ENCODE measurements at places on chromosomes 6 and 20. TPM values are rescaled to one million over a fixed set of nuclear protein-coding genes. Genes with fewer than 3 reads are reported as not detected.

GRCh38 chr20:32495949-32496348 lies 89.2 kb downstream of the NOL4L start:
- no peaks in the 10 kb centered on the region for H3K36me3 ChIP-seq
- no peaks in the 10 kb centered on the region for H3K27me3 ChIP-seq
- H3K4me1 ChIP-seq: no peaks in the 10 kb centered on the region
- no peak for DNase-seq
- H3K27ac ChIP-seq: no peak overlapping the region

- H3K27me3 ChIP-seq: no peaks in the 10 kb centered on the region
- no peak overlapping the region for H3K4me3 ChIP-seq
- peaks cover 20% of the 10 kb centered on the region for H3K4me1 ChIP-seq
- H3K36me3 ChIP-seq: no peaks in the 10 kb centered on the region
These were observed 359.0 kb downstream of the ZFAND3 start for GRCh38 chr6:38178584-38178886.

DNA sequence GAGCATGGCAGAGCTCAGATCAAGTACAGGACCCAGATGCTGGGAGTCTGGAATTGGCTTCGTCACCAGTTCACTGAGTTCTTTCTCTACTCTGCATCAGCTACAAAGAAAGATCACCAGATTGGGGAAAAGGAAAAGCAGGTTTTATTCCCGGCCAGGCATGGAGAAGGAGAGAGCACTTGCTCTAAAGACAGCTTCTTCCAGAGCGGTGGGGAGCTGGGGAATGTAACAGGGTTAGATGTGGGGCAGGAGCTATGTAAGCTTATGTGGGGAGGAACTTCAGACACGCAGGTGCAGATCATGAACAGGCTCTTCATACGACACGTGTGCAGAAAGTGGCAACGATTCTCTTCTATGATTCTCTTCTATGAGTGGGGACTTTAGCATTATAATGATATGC lies 4.9 kb upstream of the ACSS1 start:
- no peak overlapping the region for H3K27ac ChIP-seq
- H3K36me3 ChIP-seq: no peaks in the 10 kb centered on the region
- DNase-seq: no peak

- H3K36me3 ChIP-seq: no peaks in the 10 kb centered on the region
- no peak overlapping the region for H3K27ac ChIP-seq
- DNase-seq: no peak
- no peaks in the 10 kb centered on the region for H3K4me1 ChIP-seq
- H3K27me3 ChIP-seq: no peaks in the 10 kb centered on the region
- H3K4me3 ChIP-seq: no peak overlapping the region
These were observed 11.5 kb downstream of the TAAR2 start for GRCh38 chr6:132612449-132613108.

DNA sequence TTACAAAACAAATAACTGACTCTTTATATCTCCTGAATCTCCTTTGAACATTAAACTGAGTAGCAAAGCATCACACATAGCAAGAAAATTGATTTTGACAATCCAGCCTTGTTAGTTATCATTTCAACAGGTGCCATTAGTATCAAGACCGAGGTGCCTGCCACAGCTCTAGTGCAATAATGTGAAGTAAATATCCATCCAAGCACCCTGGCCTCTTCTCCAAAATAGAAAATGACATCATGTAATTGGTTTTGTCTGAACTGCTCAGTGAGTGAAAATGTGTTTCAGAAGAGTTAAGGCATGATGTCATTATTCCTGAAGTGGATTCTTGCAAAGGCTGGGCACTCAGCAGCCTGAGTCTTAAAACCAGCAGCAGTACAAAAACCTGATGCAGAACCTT lies 341.4 kb downstream of the PLCB1 start:
- H3K27me3 ChIP-seq: no peaks in the 10 kb centered on the region
- H3K36me3 ChIP-seq: no peaks in the 10 kb centered on the region
- DNase-seq: no peak
- no peak overlapping the region for H3K4me3 ChIP-seq

GRCh38 chr6:26445934-26446667 lies 5.8 kb downstream of the BTN3A3 start:
- no peak overlapping the region for H3K27ac ChIP-seq
- H3K27me3 ChIP-seq: no peaks in the 10 kb centered on the region
- H3K4me1 ChIP-seq: no peaks in the 10 kb centered on the region
- H3K36me3 ChIP-seq: peaks cover 69% of the 10 kb centered on the region
- no peak for DNase-seq

GRCh38 chr6:15365273-15365687 lies 119.4 kb downstream of the JARID2 start:
- DNase-seq: peak; percentile 62
- no peak overlapping the region for H3K4me3 ChIP-seq
- H3K36me3 ChIP-seq: no peaks in the 10 kb centered on the region
- no peaks in the 10 kb centered on the region for H3K27me3 ChIP-seq

DNA sequence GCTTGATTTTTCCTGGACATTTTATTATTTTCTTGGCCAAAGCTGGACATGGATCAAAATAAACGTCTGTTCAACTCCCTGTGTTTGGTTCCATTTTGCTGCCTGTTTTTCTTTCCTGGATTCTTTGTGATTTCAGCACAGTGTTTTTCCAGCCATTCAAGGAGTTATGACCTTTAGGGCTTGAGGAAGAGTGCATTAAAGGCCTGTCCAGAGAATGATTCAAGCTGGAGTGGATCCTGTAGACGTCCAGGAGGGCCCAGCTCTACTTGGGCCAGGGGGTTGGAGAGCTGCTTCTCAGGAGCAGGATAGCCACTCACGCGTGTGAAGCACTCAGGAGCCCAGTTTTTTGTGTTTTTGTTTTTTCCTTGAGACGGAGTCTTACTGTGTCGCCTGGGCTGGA lies 56.5 kb upstream of the IER3 start:
- H3K27ac ChIP-seq: no peak overlapping the region
- H3K27me3 ChIP-seq: no peaks in the 10 kb centered on the region
- DNase-seq: no peak
- H3K4me1 ChIP-seq: peaks cover 4% of the 10 kb centered on the region
- no peaks in the 10 kb centered on the region for H3K36me3 ChIP-seq
- H3K4me3 ChIP-seq: no peak overlapping the region

- no peak for DNase-seq
- no peak overlapping the region for H3K4me3 ChIP-seq
- H3K36me3 ChIP-seq: no peaks in the 10 kb centered on the region
- H3K4me1 ChIP-seq: no peaks in the 10 kb centered on the region
These were observed 390.2 kb downstream of the TENT5A start for GRCh38 chr6:81362246-81362645.

DNA sequence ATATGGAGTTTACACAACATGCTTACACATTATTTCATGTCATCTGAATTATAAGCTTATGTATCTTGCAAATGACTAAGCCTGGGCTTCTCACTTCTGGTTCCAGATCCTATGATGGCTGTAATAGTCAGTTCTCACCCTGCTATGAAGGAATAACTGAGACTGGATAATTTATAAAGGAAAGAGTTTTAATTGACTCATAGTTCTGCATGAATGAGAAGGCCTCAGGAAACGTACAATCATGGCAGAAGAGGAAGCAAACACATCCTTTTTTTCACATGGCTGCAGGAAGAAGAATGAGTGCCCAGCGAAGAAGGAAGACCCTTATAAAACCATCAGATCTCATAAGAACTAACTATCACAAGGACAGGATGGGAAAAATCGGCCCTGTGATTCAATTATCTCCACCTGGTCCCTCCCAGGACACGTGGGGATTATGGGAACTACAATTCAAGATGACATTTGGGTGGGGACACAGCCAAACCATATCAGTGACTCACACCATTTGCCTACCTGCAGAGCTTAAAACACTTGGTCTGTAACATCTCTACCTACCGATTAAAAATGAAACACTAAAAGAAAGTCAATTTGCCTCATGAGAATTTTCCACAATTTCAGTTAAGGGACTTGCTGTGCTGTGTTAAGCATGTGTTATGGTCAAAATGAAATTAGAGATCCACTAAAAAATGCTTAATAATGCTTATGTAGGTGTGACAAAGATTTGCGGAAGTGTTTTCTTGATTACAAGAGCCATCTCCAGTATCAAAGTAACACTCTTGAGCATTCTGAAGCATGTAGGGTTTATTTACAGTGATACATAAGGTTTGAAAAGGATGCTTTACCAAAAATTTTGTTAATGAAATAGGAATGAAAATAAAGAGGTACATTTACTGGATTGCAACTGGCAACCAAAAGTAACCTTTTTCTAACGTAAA lies 2.2 kb upstream of the RWDD1 start:
- H3K27ac ChIP-seq: no peak overlapping the region
- H3K4me1 ChIP-seq: peaks cover 22% of the 10 kb centered on the region
- no peak overlapping the region for H3K4me3 ChIP-seq
- H3K36me3 ChIP-seq: no peaks in the 10 kb centered on the region
- no peaks in the 10 kb centered on the region for H3K27me3 ChIP-seq
- DNase-seq: no peak

- H3K4me1 ChIP-seq: no peaks in the 10 kb centered on the region
- DNase-seq: no peak
- H3K27me3 ChIP-seq: no peaks in the 10 kb centered on the region
These were observed 81.5 kb downstream of the HAO1 start for GRCh38 chr20:7858734-7859250.

DNA sequence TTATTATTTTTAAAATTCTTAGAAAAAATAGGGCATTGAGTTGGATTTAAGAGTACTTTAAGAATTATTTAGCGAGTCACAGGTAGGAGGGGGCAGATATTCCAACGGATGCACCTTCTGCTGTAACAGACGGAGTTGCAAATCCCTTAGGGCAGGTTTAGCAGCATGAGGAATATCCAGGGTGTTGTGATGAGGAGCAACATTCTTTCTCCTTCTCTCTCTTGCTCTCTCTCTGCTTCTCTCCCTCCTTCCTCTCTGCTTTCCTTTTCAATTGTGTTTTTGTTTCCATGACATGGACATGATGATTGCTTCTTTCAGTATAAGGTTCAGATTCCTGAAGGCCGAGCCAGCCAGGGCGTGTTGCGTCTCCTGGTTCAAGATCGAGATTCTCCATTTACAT lies 28.9 kb downstream of the CDH26 start:
- H3K36me3 ChIP-seq: peaks cover 20% of the 10 kb centered on the region
- H3K4me1 ChIP-seq: no peaks in the 10 kb centered on the region
- DNase-seq: no peak

- DNase-seq: no peak
- H3K27ac ChIP-seq: no peak overlapping the region
- no peak overlapping the region for H3K4me3 ChIP-seq
- no peaks in the 10 kb centered on the region for H3K27me3 ChIP-seq
These were observed 135.1 kb downstream of the ZFP64 start for GRCh38 chr20:52056203-52057062.

GRCh38 chr20:38143646-38144554 lies 21.2 kb downstream of the TGM2 start:
- no peak overlapping the region for H3K4me3 ChIP-seq
- no peaks in the 10 kb centered on the region for H3K36me3 ChIP-seq
- peak overlapping the region; percentile 60 for H3K27ac ChIP-seq
- H3K4me1 ChIP-seq: peaks cover 27% of the 10 kb centered on the region

- peaks cover 48% of the 10 kb centered on the region for H3K27me3 ChIP-seq
- no peak overlapping the region for H3K4me3 ChIP-seq
- no peak for DNase-seq
- no peak overlapping the region for H3K27ac ChIP-seq
- H3K4me1 ChIP-seq: no peaks in the 10 kb centered on the region
- no peaks in the 10 kb centered on the region for H3K36me3 ChIP-seq
These were observed 701 bp downstream of the RFX6 start for GRCh38 chr6:116877743-116878142.

GRCh38 chr6:89987140-89987539 lies 92.9 kb downstream of the GJA10 start:
- H3K4me3 ChIP-seq: no peak overlapping the region
- H3K36me3 ChIP-seq: no peaks in the 10 kb centered on the region
- H3K27me3 ChIP-seq: no peaks in the 10 kb centered on the region
- no peak for DNase-seq
- no peak overlapping the region for H3K27ac ChIP-seq

DNA sequence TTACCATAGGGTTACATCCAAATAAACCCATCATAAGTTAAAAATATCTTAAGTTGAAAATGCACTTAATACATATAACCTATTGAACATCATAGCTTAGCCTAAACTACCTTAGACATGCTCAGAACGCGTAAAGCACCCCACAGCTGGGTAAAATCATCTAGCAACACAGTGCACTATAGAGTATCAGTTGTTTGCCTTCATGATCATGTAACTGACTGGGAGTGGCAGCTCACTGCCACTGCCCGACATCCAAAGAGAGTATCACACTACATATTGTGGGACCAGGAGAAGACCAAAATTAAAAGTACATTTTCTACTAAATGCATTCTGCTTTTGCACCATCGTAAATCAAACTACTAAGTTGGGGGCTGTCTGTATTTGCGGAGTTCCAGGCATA lies 31.7 kb downstream of the THEMIS start:
- no peak overlapping the region for H3K4me3 ChIP-seq
- H3K27ac ChIP-seq: no peak overlapping the region
- no peaks in the 10 kb centered on the region for H3K27me3 ChIP-seq
- DNase-seq: no peak

DNA sequence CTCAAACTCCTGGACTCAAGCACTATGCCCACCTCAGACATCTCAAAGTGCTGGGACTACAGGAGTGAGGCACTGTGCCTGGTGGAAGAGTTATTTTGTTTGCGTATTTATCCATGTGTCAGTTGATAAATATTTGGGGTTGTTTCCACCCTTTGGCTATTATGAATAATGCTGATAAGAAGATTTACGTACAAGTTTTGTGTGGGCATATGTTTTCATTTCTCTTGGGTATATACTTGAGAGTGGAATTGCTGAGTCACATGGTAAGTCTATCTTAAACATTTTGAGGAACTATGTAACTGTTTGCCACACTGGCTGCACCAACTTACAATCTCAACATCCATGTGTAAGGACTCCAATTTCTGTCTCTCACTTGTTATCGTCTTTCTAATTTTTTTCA lies 200.3 kb downstream of the RNGTT start:
- peaks cover 5% of the 10 kb centered on the region for H3K36me3 ChIP-seq
- H3K4me1 ChIP-seq: no peaks in the 10 kb centered on the region
- no peak for DNase-seq
- no peak overlapping the region for H3K4me3 ChIP-seq
- no peaks in the 10 kb centered on the region for H3K27me3 ChIP-seq

DNA sequence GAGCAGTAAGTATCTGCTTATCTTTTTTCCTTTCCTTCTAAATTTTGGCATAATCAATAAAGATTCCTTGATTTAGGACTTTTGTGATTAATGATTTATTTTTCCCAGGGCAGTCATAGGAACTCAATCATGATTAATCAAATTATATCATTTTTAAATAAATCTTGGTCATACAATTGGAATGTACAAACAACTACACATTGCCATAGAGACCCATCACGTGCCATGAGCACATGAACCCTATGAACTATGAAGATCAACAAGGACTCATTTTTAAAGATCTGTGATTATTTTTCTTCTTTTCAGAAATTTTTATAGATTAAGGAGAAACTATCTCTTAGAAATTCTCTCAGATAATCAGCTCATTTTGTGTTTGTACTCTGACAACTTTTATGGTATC lies 622.4 kb downstream of the BCKDHB start:
- H3K27me3 ChIP-seq: no peaks in the 10 kb centered on the region
- no peaks in the 10 kb centered on the region for H3K4me1 ChIP-seq
- no peak for DNase-seq
- no peak overlapping the region for H3K27ac ChIP-seq
- H3K4me3 ChIP-seq: no peak overlapping the region

- H3K27ac ChIP-seq: no peak overlapping the region
- H3K4me3 ChIP-seq: no peak overlapping the region
- no peak for DNase-seq
- H3K36me3 ChIP-seq: no peaks in the 10 kb centered on the region
- H3K27me3 ChIP-seq: no peaks in the 10 kb centered on the region
- H3K4me1 ChIP-seq: no peaks in the 10 kb centered on the region
These were observed 109.3 kb downstream of the IPCEF1 start for GRCh38 chr6:154247119-154247861.

FAM83C gene
- not detected for total RNA-seq

METTL24 gene
- 0.63 TPM for total RNA-seq

CFB gene
- 33.4 TPM for total RNA-seq

MATN4 gene
- total RNA-seq: not detected

KIAA1755 gene
- total RNA-seq: 12.0 TPM

KIAA0408 gene
- 13.5 TPM for total RNA-seq

LBP gene
- 30.0 TPM for total RNA-seq
